ENCODE measurements at places on chromosomes 2 and 18.

- no peak for DNase-seq
Measured at GRCh38 chr18:42087235-42087634, 132.2 kb downstream of the PIK3C3 start.

GRCh38 chr18:26458526-26459232 lies 89.7 kb downstream of the KCTD1 start:
- DNase-seq = no peak

- DNase-seq = peak; percentile 1
Measured at GRCh38 chr2:71608034-71608433, 154.7 kb downstream of the DYSF start.

DNA sequence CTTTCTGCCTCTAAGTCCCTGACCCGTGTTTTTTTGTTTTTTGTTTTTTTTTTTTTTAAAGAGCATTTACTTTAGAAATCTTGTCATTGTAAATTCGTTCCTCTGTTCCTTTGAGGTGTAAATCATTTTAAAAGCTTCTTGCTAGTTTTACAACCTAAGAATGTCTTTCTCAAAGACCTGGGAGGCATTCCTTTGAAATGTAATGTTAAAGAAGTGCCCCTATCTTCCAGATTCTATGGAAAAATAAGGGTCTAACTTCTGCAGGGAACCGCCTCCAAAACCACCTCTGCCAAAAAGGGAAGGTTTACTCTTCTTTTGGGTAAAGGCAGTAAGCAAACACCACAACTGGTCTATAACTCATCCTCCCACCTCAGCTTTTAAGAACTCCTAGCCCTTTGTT lies 259.6 kb upstream of the ZNF804A start:
- DNase-seq = peak; percentile 33

- no peak for DNase-seq
Measured at GRCh38 chr2:234464291-234464645, 32.6 kb downstream of the ARL4C start.

GRCh38 chr2:142535311-142535710 lies 342.2 kb upstream of the KYNU start:
- DNase-seq = no peak

GRCh38 chr2:80074321-80075070 lies 230.1 kb downstream of the LRRTM1 start:
- no peak for DNase-seq
